ENCODE measurements at places on chromosomes 3 and 15.

DNA sequence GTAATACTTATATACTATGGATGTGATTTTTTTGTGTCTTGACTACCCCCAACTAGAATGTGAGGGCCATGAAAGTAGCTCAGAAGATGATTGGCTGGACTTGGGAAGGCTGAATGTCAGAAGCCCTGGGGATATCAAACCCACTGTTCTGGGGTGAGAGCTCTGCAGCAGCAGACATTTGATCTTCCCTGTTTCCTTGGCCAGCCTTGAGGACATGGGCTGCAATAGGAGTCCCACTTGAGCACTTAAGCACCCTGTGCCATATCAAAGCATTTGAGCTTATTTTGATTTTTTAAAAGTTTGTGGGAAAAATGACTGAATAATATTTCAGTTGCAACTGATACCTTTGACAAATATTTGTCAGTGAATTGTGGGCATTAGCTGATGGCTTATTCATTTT lies 21.7 kb downstream of the GTF2E1 start:
- no peak for DNase-seq

DNA sequence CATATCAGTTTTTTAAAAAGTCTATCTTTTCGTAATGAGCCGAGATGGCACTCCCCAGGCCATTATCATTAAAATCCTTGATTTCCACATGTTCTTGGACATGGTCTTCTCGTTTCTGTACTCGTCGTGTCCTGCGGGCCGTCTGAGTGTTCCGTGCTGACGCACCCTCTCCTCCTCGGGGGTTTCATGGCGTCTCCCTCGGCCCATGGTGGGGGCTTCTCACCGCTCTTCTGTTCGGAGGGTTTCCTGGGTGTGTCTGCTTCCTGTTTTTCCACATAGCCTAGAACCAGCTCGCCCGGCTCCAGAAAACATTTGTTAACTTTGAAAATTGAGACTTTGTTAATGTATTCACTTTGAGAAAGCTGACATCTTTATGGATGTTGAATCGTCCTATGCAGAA lies 92.7 kb downstream of the VGLL4 start:
- no peak for DNase-seq

- DNase-seq: no peak
Observed at GRCh38 chr3:196654006-196654734, 14.7 kb downstream of the NRROS start.

- DNase-seq: no peak
Observed at GRCh38 chr15:66964111-66964738, 101.2 kb upstream of the SMAD3 start.

DNA sequence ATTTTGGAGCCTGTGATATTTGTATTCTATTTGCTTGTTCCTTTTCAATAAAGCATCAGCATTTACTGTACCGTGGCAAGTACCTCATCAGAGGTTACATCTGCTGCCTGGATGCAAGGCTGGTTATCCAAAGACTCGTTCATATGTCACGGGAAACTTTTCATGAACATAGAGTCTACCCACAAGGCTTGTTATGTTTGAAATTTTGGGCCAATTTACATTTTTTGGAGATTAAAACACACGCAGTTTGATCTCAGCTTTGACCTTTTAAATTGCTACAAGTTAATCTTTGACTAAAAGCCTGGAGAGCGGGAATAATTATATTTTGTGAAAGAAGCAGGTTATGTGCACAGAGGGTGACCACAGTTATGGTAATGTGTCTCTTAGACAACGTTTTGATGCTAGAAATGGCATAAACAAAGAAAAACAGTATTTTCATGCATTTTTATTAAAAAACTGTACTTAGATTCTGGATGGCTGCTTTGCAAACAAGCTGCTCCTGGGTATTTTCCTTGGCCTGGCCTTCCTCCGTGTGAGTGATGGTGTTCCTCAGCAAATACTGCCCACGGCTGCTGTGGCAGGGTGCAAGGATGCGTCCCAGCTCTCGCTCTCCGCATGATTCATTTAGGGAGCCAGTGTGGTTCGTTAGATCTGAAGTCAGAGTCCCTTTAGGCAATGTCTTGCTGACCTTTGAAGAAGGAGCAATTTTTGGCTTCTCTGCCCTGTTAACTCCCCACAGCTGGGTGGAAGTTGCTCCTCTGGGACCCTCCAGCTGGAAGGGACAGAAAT lies 27.1 kb downstream of the CHST2 start:
- DNase-seq: no peak

DNA sequence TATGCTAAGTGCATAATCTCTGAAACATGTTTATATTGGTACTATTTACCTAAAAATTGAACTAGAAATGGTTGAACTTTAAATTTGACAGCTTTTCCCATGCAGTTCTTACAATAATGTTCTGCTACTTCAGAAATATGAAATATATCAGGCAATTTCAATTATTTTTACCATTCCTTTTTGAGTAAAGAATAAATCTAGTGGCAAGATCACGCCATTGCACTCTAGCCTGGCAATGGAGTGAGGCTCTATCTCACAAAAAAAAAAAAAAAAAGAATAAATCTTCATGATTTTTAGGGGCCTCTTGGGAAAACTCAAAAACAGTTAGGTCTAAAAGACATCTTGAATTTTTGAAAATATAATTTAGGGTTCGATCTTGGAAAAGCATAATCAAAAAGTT lies 10.6 kb upstream of the DNAAF4 start:
- no peak for DNase-seq

DNA sequence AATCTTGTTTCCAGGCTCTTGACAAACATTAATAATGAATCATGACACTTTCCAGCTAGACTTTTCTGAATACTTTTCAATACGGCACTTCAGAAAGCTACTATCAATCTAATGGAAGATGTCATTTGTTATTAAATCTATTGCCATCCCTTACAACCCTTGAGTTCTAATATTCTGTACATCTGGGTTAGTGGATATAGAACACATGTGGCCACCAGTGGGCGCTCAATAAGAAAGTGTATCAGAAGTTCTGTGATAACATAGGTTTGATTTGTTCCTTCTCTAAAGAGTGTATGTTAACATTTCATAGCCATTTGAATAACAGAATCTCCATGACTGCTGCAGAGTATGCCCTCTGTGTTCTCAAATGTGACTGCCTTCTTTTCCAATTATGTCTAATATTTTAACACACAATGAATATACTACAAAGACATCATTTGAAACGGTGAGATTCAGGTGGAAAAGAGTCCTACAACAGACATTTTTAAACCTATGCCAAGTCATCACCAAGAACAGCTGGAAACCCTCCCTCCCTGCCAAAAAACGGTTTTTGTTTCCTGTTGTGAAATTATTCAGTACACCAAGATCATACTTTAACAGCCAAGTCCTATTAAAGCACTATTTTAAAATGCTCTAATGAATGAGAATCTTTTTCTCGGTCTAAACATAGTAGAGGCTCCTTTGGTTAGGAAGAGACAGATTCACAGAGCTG lies 22.2 kb downstream of the ALDH1A2 start:
- DNase-seq: peak; percentile 26

DNA sequence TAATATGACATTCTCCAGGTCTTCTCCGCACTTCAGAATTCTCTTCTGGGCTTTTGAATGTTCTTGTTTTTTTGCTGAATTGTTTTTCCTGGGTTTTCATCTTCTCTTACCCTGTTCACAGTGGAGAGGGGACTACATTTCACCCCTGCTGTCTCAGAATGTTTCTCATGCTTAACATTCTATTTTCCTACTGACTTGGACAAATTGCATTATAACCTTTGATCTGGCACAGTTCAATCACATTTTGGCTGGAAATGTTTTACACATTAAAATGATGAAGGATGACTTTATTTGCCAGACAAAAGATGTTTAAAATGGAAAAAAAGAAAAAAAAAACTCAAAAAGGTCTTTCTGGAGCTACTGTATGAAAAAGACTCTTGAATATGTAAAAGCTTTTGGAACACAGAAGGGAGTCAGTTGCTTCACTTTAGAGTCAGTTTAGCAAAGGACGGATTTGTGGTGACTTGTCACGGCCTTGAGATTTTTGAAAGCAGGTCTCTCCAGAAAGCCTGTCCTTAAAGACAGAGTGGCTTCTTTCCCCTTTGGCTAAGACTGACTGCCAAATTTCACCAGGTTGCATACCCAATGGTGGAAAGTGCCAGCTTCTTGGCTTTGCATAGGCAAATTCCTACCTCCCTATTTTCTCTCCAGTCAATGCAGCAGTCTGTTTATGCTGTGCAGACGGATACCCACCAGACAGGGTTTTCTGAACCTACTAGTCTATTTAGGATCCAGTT lies 401.0 kb upstream of the TBL1XR1 start:
- no peak for DNase-seq

GRCh38 chr3:81245043-81245442 lies 516.4 kb downstream of the GBE1 start:
- DNase-seq: no peak

DNA sequence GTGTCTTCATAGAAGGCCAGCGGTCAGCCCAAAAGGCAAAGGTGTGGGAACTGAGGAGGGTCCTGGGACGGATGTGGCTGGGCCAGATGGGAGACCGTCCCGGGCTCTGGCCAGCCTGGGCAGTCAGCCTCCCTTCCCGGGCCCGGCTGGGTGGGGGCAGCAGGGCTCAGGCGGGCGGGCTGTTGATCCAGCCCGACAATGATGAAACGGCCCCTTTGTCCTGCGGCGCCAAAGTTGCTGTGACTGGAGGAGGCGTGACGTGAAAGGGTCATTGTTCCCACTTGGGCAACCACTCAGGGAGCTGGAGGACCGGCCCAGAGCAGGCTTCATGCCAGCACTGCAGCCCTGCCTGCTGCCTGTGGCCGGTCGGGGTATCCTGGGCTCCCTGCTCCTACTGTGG lies 16.5 kb downstream of the DUSP7 start:
- no peak for DNase-seq

DNA sequence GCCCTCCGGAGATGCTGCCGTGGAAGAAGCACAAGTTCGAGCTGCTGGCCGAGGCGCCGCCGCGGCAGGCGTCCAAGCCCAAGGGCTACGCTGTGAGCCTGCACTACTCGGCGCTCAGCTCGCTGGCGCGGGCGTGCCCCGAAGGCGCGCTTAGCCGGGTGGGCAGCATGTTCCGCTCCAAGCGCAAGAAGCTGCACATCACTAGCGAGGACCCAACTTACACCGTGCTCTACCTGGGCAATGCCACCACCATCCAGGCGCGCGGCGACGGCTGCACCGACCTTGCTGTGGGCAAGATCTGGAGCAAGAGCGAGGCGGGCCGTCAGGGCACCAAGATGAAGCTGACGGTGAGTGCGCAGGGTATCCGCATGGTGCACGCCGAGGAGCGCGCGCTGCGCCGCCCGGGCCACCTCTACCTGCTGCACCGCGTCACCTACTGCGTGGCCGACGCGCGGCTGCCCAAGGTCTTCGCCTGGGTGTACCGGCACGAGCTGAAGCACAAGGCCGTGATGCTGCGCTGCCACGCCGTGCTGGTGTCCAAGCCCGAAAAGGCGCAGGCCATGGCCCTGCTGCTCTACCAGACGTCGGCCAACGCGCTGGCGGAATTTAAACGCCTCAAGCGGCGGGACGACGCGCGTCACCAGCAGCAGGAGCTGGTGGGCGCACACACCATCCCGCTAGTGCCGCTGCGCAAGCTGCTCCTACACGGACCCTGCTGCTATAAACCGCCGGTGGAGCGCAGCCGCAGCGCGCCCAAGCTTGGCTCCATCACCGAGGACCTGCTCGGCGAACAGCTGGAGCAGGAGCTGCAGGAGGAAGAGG lies 1.3 kb downstream of the FAM43A start:
- peak; percentile 21 for DNase-seq

- no peak for DNase-seq
Observed at GRCh38 chr15:39438799-39439592, 141.9 kb upstream of the THBS1 start.

- no peak for DNase-seq
Observed at GRCh38 chr3:78839693-78840092, 928.1 kb downstream of the ROBO1 start.

DNA sequence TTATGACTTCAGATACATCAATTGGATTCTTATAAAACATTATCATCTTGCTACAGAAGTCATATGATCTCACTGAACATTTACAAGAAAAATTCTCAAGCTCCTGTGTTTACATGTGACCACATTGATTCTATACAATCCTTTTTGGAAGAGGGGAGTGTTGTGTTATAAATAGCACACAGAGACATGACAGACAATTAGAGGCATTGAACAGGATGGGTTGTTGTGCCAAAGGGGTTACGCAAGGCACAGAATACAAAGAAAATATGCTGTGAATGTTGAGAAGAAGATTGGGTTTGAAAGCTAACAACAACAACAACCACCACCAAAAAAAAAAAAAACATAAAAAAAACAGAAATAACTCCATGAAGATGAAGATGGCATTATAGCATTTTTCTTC lies 32.5 kb upstream of the TBL1XR1 start:
- no peak for DNase-seq

DNA sequence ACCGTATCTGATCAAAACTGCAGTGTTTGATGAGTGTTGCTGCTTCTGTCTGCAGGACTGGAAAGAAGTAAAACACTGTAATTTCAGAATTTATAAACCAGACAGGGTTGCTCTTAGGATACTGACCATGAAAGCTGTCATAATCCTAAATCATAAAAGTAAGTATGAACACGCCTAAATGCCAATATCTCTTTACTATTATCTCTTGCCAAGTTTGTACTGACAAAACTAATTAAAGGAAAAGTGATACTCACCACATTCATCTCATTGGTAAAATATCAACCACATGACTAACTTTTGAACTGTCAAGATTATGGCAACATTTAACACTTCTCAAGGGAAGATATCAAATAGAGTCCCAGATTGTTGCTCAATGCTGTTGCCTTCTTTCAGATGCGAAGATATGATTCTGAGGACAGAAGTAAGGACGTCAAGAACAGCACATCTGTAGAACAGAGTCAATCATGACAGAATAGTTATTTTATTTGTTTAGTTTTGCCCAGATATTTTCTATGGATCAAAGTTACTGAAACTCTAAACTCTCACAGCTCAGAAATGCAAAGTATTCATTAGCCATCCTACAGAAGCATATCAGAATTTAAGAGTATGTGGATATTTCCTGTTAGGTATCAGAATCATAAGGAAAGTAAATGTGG lies 61.4 kb upstream of the COL8A1 start:
- no peak for DNase-seq

GRCh38 chr15:29233566-29233965 lies 36.1 kb downstream of the NSMCE3 start:
- no peak for DNase-seq

GRCh38 chr3:187077537-187077936 lies 61.8 kb downstream of the RPL39L start:
- no peak for DNase-seq

DNA sequence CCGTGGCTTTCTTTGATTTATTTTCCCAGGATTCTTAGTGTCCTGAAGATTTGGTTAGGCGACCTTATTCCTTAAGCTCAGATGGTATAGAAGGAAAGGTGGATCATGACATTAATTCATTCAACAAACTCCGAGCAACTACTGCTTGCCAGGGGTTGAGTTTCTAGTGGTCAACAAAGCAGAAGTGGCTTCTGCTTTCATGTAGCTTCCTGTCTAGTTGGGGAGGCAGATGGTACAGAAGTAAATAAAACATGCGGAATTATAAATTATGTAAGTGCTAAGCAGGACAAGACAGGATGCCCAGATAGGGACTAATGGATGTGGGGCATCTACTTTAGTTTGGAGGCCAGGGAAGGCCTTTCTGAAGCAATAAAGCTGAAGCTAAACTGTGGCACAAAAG lies 15.6 kb downstream of the EEFSEC start:
- no peak for DNase-seq

- no peak for DNase-seq
Observed at GRCh38 chr3:24242012-24242698, 252.5 kb downstream of the THRB start.

GRCh38 chr3:55904716-55905115 lies 417.6 kb upstream of the WNT5A start:
- no peak for DNase-seq

GRCh38 chr3:183044547-183045229 lies 54.6 kb downstream of the MCCC1 start:
- no peak for DNase-seq

Data from CD4-positive, alpha-beta T cell treated with Interleukin-12 subunit alpha and Interleukin-12 subunit beta, for 1 hour (primary cell).